ENCODE measurements at places on chromosomes 5 and 9.

DNA sequence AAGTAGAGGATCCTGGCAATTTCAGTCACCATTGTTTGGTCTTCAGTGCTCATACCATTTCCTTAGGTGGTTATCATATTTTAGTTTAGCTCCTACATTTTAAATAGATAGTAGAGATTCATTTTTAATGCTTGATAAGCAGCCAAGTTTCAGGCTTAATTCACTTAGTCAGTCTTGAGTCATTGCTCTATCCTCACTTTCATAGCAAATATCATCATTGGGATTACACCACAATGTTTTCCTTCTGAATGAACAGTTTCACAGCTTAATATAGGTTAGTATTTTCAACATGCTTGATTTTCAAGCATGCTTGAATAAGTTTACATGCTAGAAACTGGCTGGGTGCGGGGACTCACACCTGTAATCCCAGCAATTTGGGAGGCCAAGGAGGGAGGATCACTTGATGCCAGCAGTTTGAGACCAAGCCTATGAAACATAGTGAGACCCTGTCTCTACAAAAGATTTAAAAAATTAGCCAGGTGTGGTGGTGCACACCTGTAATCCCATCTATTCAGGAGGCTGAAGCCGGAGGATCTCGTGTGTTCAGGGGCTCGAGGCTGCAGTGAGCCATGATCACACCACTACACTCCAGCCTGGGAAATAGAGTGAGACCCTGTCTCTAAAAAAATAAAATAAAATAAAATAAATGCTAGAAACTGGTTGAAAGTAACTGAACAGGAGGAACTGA lies 339.9 kb downstream of the ADGRV1 start:
- no peak for DNase-seq

DNA sequence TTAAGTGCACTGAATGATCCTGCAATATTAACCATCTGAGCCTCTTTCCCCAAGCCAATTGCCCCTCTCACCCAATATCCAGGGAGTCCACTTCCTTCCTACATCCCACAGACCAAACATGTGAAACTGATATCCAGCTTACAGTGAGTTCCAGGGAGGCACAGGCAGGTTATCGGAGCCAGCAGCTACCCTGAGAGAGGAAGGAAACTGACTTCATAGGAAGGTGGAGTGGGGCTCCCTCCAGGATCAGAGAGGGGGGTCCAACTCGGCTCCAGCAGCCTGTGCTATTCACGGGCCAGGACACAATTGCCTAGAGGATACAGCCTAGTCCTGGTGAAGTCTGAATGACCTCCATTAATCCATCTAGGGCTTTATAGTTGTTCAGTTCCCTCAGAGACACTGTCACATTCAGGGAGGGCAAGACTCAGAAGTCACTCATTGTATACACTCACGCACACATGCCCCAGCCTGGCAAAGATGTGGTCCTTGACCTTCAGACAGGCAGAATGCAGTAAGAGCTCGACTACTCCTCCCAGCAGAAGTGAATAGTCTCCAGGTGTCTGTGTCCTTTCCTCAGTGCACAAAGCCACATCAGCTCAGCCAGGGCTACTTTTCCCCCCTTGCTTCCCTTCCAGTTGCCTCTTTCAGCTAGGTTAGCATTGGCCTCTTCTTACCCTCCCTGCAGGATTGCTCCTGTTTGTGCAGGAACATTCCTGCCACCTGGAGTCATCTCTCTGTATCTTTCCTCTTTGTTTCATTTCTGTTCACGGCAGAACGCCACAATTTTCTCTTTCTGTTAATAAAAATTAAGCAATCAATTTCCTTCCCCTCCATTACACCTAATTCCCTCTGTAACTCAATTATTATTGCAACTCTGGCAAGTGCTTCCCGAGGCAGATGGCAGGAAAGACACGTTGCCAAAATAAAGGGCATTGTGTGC lies 501.7 kb downstream of the ARHGEF28 start:
- DNase-seq: no peak

DNA sequence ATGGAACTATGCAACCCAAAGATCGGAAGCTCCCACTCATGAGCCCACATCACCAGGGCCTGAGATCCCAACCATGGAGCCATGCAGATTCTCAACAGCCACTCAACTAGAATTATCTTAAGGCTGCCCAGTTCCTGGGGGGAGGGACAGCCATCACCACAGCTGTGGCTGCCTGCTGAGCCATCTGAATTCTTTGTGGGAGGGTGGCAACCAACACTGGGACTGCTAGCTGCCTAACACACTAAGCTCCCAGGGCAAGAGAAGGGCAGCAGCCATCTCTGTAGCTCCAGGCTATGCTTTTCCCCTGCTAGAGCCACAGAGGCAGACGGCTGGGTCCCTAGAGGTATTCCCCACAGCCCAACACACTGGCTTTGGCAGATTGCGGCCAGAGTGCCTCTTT lies 251.3 kb upstream of the GRAMD2B start:
- DNase-seq: no peak

- no peak for DNase-seq
Measured at GRCh38 chr5:180642181-180642775, 7.1 kb downstream of the FLT4 start.

GRCh38 chr5:157253547-157253946 lies 12.4 kb upstream of the CYFIP2 start:
- DNase-seq: no peak

- no peak for DNase-seq
Measured at GRCh38 chr9:136650021-136650420, 12.7 kb upstream of the EGFL7 start.

GRCh38 chr5:167608390-167609272 lies 682.8 kb upstream of the WWC1 start:
- DNase-seq: no peak

GRCh38 chr5:145937432-145938250 lies 1.3 kb downstream of the SH3RF2 start:
- DNase-seq: no peak

DNA sequence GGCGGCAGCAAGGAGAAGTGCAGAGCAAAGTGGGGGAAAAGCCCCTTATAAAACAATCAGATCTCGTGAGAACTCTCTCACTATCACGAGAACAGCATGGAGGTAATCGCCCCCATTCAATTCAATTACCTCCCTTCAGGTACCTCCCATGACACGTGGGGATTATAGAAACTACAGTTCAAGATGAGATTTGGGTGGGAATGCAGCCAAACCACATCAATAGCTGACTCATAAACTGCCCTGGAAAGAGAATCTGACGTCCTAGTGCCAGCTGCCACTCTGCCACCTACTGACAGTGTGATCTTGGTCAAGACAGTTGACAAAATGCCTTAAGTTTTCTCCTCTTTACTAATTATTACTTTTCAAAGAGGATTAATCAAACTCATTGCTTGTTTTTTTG lies 128.3 kb downstream of the GPBP1 start:
- DNase-seq: no peak

DNA sequence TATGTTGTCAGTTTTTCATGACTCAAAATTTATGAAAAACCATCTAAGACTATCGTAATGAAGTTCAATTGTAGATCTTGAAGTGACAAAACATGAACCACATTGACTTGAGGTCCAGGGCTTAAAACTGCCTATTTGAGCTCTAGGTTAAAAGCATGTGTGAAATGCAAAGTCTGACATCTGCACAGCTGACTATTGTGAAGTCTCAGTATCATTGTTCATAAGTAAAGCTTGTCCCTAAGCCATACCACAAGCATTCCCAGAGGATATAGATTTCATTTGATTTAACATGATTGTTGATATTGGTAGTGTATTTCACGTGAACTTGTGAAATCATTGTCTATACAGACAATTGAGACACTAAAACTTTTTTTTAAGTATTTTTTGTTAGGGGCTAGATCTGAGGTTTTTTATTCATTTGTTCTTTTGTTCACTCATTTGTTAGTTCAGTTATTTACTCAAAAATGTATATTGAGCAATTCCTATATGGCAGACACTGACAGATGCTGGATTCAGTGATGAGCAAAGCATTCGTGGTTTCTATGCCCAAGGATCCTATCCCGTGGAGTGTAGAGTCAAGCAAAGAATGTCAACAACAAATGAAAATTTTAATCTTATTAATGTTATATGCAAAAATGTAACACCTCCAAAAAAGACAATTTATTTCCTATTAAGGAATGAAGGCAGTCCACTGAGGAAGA lies 485.2 kb downstream of the RAB3C start:
- no peak for DNase-seq

GRCh38 chr5:56607074-56607473 lies 208.3 kb upstream of the MAP3K1 start:
- no peak for DNase-seq

GRCh38 chr5:63820577-63820976 lies 141.7 kb downstream of the HTR1A start:
- DNase-seq: no peak

DNA sequence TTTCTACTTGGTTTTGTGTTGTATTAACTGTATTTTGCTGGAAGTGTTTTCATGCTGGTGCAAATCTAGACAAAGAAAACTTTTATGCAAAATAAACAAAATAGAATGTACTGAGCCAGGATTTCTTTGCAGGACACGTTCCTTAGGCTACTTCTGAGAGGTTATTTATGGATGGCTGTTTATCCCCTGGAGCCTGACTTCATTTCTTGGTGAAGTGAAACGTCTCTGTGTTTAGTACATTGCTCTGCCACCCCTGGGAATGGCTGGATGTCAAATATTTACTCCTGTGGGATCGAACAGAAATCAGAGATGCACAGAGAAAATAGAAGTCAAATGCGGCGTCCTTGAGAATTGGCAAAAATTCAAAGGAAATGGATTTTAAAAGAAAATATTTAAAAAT lies 327.1 kb upstream of the MPDZ start:
- DNase-seq: no peak

DNA sequence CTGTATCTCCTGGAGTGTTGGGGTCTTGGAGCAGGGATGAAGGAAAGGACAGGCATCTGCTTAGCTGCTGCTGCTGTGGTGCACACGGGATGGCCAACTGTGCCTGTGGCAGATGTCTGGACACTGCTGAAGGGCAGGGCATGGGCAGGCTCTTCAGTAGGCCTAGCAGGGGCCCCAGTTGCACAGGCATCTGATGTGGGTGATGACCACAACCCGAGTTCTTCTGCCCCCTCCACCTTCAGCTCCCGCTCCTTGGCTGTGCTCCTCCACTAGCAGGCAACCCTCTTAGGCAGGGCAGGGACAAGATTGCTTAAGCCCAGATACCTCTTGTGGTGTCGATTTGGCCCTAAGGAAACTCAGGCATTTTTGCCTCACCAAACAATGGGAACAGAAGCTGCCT lies 9.0 kb upstream of the MEGF10 start:
- DNase-seq: no peak

GRCh38 chr5:133321833-133322420 lies 270.1 kb downstream of the HSPA4 start:
- no peak for DNase-seq

DNA sequence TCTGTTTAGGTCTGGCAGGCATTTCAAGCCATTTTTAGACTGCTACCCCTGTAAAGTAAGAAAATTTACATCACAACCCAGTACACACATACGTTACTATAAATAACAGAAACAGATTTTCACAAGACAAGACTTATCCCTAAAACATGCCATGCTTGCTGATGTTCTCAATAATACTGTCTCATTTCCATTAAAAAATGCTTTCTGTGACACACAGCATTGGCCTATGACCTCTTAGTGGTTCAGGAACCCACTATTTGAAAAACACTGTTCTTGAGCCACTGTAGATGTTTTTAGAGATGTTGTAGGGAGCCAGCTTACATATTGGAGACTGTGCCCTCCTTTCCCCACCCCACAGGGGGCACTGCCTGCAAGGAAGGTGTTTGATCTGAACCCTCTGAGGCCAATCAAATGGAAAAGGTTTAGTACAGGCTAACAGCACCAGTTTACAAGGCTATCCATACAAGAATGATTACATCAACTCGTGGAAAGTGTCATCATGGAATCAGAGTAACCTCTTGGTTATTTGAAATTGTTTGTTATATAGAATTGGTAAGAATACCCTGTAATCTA lies 30.8 kb downstream of the ZSWIM6 start:
- no peak for DNase-seq

- DNase-seq: no peak
Measured at GRCh38 chr9:106575823-106576222, 287.1 kb upstream of the ZNF462 start.

GRCh38 chr9:13929013-13929412 lies 384.9 kb downstream of the NFIB start:
- no peak for DNase-seq

- no peak for DNase-seq
Measured at GRCh38 chr5:140417235-140417634, 15.6 kb downstream of the ANKHD1 start.

- DNase-seq: no peak
Measured at GRCh38 chr9:133089271-133089671, 27.5 kb downstream of the CEL start.

DNA sequence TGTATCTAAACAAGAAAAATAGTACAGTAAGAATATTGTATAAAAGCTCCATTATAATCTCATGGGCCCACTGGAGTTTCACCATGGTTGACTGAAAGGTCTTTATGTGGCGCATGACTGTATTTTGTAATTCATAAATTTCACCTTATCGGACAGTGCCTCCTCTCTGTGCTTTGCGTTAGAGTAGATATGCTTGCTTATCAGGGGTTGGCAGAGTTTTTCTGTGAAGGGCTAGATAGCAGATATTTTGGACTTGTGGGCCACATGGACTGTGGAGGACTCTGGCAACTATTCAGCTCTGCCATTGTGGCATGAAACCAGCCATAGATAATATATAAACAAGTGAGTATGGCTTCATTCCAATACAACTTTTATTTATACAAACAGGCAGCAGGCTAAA lies 23.2 kb downstream of the GAPVD1 start:
- no peak for DNase-seq

DNA sequence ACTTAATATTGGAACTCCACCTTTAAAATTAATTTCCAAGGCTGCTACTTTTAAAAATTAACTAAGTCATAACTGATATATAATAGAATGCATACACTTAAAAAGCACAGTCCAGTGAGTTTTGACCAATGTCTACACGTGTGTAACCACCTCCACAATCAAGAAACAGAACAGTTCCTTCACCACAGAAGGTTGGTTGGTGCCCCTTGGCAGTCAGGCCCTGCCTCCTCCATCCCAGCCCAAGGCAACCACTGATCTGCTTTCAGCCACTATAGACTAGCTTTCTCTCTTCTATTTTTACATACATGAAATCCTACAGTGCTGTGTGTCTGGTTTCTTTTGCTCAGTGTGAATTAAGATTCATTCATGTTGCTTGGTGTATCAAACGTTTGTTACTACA lies 215.2 kb downstream of the CRB2 start:
- DNase-seq: no peak

- DNase-seq: no peak
Measured at GRCh38 chr9:4148751-4149150, 151.1 kb downstream of the GLIS3 start.
